Nucleus accumbens (tissue), 56 donors: ENCODE measurements at places on chromosomes 2 and 18.

- DNase-seq: no peak
Measured at GRCh38 chr2:25308599-25308998, 33.1 kb downstream of the DNMT3A start.

DNA sequence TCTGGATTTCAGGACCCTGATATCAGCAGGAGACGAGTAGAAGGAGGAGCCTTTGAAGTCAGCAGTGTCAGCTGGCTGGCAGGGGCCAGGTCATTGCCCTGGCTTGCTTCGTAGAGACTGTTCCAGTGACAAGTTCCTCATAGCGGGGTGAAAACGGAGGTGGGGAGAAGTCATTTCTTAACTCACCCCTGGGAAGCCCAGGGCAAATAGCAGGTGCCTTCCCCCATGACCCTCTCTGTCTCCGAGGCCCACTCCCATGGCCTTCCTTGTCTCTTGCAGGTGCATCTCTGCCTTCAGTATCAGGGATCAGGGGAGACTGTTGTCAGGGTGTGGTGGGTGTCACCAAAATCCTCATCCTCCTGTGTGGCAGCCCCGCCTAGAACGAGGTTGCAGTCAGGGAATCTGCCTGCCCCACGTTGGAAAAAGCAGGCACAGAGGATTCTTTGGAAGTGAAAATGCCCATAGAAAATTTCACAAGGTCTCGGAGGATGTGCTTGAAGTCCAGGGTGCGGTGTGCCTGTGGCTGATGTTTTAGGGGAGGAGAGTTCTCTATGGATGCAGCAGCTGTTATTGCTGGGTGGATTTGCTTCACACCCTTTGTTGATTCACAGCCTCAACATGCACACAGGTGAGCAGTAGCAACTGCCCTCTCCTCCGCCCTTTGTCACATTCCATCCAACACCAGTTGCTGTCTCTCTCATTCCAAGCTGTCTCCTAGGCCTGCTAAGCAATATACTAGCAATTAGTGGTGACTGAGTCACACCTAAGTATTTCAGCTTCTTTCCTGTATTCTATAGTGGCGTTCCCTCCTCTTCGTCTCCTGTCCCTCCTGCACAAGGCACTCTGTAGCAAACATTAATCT, 142.6 kb upstream of the FHL2 start:
- DNase-seq: no peak

DNA sequence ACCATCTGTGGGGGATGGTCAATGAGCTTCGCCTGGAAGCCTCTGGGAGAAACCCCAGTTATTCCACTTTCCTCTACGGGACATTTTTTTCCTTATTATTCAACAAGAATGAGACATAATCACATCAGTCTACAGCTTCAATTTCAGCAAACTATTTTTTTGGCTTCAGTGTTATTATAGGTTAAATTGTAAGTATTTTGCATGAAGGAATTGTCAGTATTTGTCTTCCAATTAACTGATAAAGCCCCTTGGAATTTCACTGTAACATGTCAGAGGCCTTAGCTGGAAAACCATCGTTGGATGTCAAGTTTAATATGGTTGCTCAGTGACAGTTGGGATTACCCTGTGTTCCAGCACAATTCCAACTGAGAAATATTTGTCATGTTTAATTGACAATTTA, 480.9 kb upstream of the CHST9 start:
- no peak for DNase-seq

- no peak for DNase-seq
Measured at GRCh38 chr2:237449193-237449881, 35.4 kb upstream of the COL6A3 start.

GRCh38 chr2:109403841-109404201, 209.9 kb downstream of the SEPTIN10 start:
- DNase-seq: no peak

DNA sequence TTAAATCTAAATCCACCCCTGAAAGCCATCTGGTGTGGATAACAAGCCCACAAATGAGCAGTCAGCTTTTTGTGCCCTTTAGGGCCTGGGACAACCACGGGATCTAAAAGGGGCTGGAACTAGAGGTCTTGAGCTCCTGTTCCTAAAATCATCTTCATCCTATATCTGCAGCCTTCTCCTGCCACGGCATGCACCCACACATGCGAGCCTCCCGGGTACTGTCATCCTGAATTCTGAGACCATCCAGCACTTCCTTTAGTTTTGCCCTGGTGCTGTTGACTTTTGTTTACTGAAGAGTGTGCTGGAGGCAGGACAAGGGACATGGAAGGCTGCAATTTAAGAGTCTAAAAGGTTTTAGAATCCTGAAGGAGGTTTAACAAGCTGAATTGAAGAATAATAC, 183.2 kb downstream of the FAM210A start:
- DNase-seq: no peak

DNA sequence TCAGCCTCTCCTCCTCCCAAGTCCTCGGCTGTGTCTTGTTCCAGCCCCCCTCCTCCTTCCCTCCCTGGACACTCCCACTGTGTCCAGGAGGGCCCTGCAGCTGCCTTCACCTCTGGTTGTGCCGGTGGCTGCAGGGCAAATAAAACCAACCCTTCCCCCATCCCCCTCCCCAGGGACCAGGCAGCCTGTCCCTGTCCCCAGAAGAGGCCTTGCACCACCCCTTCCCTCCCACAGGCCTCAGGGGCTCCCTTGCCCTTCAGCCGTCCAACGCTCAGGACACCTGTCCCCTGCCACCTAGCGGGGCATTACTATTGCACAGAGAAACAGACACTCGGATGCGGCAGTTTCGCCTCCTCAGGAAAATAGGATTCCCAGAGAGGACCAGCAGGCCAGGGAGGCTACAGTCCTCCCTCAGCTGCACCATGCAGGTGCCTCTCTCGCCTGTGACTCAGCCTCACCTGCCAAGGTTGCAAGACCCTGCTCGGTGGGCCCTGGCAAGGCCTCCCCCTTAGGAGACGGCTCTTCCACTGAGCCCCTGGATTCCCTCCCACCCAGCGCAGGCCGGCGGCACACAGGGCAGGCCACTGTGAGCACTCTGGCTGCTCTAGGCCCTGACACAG, 5.5 kb upstream of the GPC1 start:
- no peak for DNase-seq

DNA sequence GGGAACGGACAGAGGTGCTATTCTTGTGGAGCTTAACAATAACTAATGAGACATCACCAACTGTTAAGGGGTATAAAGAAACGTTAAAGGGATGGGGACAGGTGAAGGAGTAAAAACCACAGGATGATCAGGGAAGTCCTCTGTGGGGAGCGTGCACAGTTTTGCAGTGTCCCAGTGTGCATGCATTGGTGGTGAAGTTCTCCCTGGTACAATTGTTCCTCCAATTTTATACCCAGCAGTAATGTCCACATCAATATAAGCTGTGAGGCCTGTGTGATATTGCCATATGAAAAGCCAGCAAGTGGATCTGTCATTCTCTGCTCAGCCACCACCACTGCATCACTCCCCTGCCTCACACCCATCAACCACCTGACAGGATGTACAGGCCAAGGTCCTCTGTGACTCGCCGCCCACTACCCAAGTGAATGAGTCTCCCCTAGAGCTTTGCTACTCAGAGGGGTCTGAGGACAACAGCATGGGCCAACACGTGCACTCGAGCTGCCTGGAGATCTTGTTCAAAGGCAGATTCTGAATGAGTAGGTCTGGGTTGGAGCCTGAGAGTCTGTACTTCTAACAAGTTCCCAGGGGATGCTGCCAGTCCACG, 4.6 kb downstream of the MLPH start:
- no peak for DNase-seq

DNA sequence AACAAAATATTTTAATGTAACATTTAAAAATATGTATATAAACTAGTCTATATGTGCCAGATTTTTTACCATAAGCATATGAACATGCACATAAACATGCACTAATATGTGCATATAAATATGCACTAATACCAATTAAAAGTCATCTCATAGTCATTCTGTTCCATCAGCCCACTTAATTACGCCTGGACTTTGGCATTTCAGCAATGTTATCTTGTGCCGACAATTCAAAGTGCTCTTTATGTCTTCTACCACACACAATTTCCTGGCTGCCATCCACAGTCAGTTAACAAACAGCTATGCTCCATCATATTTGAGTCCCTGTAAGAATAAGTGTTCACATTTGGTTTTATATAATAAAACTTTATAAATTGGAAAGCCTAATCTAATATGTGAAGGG, 92.6 kb upstream of the TSPYL6 start:
- no peak for DNase-seq

DNA sequence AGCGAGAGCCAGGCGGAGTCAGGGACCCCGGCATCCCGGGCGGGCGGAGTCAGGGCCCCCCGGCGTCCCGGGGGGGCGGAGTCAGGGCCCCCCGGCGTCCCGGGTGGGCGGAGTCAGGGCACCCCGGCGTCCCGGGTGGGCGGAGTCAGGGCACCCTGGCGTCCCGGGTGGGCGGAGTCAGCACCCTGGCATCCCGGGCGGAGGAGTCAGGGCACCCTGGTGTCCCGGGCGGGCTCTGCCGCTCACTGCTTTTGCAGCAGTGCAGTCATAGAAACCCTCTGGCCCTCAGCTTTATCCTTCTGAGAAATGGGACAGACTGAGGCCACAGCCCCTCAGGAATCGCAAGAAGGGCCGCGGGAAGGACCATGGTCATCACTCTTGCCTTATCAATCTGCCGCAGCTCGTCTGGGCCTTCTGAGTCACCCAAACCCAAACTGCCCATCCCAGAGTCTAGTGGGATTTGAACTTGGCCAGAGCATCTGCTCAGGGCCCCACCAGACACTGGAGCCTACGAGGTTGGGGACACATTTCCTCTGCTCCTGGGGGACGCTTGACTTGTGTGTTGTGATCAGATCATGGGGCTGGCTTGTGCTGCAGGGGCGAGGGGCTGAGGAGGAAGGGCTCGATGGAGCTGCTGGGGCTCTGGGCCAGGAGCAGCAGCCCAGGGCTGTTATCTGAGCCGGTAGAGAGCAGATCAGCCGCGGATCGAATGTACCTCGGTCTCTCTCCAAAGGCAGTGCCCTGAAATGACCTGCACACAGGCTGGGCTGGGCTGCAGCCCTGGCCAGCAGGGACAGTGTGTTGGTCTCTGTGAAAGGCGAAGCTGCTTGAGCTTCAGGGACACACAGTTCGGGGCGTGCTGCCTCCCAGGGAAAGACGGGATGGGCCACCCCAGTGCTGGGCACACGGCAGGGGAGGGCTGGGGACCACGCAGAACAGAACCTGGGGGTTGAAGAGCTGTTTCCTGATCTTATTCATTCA, 290.1 kb upstream of the HDAC4 start:
- no peak for DNase-seq

GRCh38 chr2:241496904-241497877, 11.2 kb downstream of the STK25 start:
- no peak for DNase-seq

GRCh38 chr2:164793529-164793928, 48.1 kb downstream of the COBLL1 start:
- no peak for DNase-seq

DNA sequence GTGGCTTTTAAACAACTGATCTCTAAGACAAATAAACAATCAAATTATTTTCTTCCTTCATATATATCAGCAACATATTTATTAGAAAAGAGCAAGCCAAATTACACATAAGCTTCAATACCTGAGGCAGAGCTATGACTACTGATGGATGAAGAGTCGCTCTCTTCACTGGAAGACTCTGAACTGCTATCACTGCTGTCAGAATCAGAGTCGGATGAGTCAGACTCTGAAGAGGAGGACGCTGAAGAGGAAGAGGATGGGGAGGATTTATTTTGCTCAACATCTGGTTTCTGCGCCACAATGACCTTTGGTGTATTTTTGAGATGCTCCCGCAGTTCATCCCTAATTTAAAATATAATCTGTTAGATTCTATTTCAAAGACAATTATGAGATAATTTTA, 56.7 kb downstream of the CWC22 start:
- DNase-seq: no peak

DNA sequence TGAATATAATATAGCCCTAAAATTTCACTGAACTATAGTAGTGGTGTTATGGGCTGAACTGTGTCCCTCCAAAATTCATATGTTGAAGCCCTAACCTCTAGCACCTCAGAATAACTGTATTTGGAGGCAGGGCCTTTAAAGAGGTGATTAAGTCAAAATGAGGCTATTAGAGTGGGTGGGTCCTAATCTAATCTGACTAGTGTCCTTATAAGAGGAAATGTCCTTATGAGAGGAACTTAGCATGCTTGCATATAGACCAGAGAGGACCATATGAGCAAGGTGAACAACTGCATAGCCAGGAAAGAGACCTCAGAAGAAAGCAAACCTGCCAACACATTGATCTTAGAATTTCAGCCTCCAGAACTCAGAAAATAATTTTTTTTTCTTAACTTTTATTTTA, 238.4 kb downstream of the ZEB2 start:
- DNase-seq: no peak

GRCh38 chr18:39741755-39742466, 2176.3 kb upstream of the CELF4 start:
- DNase-seq: no peak

DNA sequence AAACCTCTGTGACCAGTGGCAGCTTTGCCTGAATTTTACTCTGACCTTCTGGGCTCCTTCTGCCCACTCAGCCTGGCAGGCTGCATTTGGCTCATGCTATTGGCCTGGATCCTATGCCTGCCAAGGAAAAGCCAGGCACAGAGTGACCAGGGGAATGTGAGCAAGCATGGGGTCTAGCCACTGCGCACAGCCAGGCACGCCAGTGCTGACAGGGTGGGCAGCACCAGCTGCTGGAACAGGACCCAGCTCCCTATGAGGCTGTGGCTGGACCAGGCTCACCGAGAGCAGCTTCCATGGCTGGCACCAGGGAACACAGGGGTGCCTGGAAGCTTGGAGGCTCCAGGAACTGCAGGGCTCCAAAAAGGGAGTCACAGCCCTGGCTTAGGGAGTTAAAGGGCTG, 311.5 kb upstream of the SYT4 start:
- no peak for DNase-seq

DNA sequence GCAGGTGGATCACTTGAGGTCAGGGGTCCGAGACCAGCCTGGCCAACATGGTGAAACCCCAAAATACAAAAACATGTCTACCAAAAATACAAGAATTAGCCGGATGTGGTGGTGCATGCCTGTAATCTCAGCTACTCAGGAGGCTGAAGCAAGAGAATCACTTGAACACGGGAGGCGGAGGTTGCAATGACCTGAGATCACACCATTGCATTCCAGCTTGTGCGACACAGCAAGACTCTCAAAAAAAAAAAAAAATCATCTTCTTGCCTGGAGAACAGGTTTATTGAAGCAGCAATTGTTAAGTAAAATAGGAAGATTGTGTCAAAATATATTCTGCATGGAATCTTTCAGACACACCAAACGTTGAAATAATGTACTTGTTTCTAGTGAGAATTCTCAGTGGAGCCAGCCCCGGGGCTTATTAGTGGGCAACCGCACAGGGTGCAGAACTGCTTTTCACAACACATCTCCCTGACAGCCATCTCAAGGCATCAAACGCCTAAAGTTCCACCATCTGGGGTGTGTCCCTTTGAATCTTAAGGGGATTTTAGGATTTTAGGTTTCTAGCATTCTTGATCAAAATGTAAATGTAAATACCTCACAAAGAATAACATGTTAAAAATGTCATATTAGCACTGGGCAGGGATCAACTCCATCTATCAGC, 28.6 kb upstream of the PPP4R1 start:
- DNase-seq: no peak

DNA sequence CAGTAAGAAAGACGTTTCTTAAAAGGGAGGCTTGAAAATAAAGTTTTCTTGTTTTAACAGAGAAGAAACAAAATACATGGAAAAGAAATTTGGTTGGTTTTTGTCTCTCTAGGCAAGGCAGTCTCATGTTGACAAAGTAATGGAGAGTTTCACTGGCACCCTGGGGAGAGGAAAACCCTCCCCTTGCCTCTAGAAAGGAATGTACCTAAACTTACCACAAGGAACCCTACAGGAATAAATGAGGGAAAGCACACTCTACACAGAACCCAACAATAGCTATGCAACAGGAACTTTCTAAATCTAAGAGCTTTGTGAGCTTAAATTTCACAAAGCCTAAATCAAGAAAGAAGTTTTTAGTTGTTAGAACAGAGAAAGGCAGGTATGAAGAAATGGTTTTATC, 37.0 kb downstream of the FIGN start:
- no peak for DNase-seq
